Neural crest cell (in vitro differentiated cells): ENCODE measurements at places on chromosomes 5 and 9. TPM values are rescaled to one million over a fixed set of nuclear protein-coding genes. Genes with fewer than 3 reads are reported as not detected.

GRCh38 chr5:89350684-89351083, 467.7 kb upstream of the MEF2C start:
- DNase-seq: no peak

DNA sequence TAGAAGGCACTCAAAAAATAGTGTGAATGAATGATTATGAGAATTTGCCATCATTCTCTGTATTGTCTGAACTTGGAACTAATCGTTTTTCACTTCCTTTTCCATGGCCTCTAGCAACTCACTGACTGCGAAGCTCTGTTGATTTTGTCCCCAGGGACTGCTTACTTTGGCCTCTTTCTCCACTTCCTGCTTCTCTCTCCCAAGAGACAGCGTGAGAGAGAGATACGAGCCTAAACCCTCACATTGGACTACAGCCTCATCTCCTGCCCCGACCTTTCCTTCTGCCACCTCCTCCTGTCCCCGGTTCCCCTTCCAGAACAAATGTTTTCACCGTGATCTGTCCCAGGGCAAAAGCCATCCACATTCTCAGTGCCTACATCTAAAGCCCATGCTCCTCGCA, 300.8 kb upstream of the PANK3 start:
- no peak for DNase-seq

Gene TOMM5
- total RNA-seq: 155 and 159 TPM in 2 replicates

DNA sequence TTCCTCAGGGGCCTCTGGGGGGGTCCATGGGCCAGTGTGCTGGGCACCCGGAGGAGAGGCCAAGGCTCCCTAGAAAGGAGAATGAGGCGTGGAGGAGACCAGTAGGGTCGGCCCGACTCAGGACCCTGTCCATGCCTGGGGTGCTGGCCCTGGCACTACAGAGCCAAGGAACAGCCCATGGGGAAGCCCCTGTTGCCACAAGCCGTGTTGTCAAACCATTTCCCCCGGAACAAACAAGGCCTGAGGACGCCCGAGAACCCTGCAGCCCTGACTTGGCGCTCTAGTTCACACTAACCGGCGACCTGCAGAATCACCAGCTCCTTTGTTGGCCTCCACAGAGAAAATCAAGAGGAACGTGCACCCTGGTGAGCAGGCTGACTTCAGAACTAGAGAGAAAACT, 41.6 kb upstream of the SLC12A7 start:
- no peak for DNase-seq

- DNase-seq: no peak
These were observed 84.9 kb downstream of the NUDT12 start for GRCh38 chr5:103477678-103478077.

- no peak for DNase-seq
These were observed 295.5 kb downstream of the DTWD2 start for GRCh38 chr5:118692811-118693342.

DNA sequence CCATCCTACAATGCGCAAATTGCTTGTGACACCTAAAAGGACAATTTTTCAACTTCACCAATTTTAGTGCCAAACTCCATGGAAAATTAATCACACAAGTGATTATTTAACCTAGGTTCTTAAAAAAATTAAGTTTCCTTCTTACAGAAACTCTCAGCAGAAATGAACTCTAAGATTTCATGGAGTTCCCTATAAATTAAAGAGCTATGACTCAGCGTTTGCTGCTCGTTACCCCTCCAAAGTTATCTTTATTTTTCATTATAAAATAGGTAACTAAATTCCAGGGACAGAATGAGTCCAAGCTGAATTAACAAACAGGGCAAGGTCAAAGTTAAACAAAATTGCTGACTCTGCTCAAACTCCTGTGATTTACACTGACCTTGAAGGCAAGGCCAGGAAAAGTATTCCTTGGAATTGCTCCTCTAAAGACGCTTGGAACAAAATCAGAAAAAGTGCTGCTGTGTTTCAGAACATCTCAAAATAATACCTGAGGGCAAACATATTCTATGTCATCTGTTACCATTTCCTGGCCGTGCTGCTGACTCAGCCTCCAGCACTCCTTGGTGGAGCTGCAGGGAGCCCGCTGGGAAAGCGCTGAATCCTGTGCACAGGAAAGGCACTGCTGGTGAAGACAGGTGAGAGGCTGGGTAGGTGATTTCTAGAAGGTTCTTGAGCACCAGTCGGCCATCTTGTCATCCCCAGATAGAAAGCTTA, 2.5 kb upstream of the CMBL start:
- DNase-seq: no peak

DNA sequence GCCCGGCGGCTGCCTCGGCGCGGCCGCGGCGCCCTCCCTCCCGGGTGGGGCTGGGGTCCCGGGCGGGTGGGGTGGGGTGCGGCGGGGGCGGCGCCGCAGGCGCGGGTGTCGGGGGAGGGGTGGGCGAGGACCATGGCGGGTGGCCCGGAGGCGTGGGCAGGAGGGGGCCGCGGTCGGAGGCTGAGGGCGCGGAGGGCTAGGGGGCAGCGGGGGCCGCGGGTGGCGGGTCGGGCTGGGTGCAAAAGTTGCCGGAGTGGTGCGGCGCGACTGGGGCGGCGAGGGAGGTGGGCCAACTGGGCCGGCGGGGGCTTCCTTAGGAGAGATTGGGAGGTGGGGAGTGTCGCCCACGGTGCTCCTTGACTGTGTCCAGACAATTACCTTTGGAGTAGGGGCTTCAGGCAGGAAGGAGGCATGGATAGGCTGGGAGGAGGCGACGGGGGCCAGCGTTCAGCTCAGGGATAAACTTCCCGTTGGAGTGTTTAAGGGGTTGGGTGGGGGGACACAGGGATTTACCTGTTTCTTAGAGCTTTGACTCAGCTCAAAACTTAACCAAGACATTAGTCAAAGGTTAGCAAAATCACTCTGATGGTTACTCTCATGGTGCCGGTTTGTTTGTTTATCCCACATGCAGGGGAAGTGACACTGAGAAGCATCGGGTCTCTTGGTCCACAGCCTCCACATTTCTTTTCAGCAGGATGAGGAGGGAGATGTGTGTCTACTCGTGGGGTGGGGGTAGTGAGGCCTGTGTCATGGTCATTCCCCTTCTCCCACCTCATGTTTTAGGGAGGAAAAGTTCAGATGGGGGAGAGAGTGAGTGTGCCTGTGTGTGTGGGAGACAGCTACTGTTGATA, 859 bp downstream of the CSNK1G3 start:
- peak; percentile 24 for DNase-seq

DNA sequence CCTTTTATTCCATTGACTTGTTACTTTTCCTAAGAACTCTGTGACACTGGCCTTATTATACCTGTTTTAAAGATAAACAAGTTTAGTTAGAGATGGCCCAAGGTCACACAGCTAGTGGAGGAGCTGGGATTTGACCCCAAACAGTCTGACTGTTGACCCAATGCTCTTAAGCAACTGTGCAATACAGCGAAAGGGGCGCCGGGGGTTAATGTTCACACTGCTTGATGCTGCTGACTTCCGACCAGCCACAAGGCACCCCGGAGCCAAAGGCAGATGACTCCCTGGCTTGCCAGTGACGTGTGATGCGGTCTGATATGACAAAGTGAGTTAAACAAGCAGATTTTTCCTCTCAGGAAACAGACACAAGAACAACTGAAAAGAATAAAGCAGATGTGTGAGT, 23.9 kb downstream of the PIK3R1 start:
- no peak for DNase-seq

GRCh38 chr5:179765400-179765799, 28.4 kb upstream of the LTC4S start:
- DNase-seq: no peak

DNA sequence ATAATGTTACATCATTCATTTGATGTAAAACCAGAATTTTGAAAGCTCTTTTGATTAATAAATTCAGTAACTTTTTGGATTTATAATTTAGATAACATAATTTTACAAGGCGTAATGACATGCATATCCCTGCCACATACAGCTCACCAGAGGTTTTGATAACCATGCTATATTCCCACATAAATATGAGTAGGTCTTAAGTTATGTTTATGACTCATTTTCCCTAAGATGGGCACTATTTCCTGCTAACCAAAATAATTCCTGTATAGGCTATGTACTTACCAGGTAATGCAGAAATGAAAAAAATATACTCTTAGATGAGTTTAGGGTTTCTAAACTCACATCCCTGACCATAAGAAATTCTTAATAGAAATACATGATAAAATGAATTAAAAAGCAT, 93.9 kb upstream of the EDIL3 start:
- DNase-seq: no peak

Gene PTGES
- 1.1 and 1.2 TPM in 2 replicates for total RNA-seq

DNA sequence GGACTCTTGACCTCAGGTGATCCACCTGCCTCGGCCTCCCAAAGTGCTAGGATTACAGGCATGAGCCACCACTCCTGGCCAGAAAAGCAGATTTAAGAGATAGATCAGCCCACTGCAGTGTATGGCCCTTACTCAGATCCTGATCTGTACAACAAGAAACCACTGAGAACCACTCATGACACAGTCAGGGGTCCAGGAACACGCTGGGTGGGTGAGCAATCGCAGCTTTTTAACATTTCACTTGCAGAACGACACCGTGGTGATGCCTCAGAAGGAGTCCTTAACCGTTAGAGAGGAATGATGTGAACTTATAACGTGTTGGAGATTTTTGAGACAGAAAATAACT, 45.3 kb upstream of the NSMF start:
- DNase-seq: no peak

GRCh38 chr9:27261517-27262211, 35.3 kb downstream of the EQTN start:
- no peak for DNase-seq

Gene TRPM6
- total RNA-seq: not detected in 2 replicates

DNA sequence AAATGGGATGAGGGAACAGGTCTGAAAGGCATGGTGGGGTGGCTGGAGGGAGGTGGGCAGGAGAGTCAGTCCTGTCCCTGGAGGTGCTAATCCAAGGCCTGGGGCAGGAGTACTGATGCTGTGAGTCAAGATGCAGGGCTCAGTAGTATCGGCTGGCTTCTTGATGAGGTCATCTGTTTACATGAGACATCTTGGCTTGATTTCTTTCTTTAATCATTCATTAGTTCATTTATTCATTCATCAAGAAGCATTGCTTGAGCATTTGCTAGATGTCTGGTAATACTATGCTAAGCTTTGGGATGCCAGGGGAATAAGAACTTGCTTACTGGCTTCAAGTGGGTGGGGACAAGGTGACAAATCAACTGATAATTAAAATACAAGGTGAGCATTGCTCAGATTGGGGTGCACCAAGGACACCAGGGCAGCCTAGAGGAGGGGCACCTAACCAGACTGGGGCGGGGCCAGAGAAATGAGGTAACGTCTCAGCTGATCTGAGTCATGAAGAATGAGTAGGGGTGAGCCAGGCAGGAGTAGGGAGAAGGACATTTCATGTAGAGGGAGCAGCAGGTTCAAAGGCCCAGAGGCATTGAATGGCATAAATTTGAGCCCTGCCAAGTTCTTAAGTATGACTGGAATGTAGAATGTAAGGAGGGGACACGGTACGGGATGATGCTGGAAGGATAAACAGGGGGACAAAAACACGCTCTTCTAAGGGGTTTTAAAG, 88.8 kb downstream of the EGFLAM start:
- DNase-seq: no peak

Gene ARHGEF28
- total RNA-seq: 0.91 and 0.93 TPM in 2 replicates

Gene EGFLAM
- total RNA-seq: 9.1 and 10.3 TPM in 2 replicates

GRCh38 chr5:35862126-35862525, 5.4 kb downstream of the IL7R start:
- DNase-seq: no peak

GRCh38 chr9:71704796-71705195, 63.5 kb downstream of the CEMIP2 start:
- no peak for DNase-seq
